ENCODE measurements at places on chromosomes 5 and 9.

- DNase-seq, result no peak
These were observed 42.6 kb downstream of the HMCN2 start for GRCh38 chr9:130308081-130308571.

GRCh38 chr9:119092125-119092524, 277.1 kb downstream of the BRINP1 start:
- DNase-seq, result no peak

DNA sequence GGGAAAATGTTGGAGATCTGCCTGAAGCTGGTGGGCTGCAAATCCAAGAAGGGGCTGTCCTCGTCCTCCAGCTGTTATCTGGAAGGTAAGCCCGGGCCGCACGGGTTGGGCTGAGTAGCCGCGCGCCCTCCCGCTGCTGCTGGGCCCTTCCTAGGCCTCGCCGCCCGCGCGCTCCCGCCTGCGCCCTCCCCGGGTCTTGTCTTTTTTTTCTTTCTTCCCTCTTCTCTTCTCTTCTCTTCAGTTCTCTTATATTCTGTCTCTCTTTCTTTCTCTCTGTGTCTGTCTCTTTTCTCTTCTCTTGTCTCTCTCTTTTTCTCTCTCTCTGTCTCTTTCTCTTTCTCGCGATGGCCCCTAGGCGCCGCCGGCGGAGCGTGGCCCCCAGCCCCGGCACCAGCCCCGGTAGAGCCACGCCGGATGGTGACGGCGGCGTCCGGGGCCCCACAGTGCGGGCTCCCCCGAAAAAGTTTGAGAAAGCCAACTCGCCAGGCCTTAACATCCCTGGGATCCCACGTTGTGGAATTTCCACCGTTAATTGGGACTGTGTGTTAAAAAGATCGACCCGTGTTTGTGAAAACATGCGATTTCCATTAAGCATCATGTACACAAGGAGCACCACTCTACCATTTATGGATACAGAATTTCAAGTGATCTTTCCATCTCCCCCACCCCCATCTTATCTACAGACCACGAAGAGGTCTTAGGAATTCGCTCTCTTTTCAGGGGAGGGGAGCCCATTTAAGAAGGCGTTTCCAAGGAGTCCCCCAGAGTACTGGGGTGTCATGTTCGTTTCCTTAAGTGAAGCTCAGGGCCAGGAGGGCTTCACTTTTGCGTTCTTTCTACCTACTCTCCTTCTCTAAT, 616 bp downstream of the ABL1 start:
- DNase-seq, result no peak

- DNase-seq, result no peak
These were observed 219.9 kb downstream of the MLLT3 start for GRCh38 chr9:20402273-20402875.

GRCh38 chr5:10760096-10760920, 726 bp downstream of the DAP start:
- DNase-seq, result no peak

DNA sequence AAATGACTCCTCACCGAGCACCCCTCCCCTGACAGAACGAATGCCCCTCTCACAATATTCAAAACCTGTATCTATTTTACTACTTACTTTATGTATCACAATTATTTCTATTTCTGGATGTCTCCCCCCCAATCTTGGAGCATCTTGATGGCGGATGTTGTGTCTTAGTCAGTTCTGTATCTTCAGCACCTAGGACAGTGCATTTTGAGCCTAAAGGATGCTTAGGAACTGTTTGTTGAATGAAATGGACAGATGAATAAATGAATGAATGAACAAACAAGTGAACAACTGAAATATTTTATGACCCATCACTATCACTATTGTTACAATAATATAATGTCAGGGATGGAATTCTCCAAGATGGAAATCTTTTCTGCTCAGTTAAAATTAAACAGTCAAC, 295.7 kb downstream of the DNAH5 start:
- no peak for DNase-seq

DNA sequence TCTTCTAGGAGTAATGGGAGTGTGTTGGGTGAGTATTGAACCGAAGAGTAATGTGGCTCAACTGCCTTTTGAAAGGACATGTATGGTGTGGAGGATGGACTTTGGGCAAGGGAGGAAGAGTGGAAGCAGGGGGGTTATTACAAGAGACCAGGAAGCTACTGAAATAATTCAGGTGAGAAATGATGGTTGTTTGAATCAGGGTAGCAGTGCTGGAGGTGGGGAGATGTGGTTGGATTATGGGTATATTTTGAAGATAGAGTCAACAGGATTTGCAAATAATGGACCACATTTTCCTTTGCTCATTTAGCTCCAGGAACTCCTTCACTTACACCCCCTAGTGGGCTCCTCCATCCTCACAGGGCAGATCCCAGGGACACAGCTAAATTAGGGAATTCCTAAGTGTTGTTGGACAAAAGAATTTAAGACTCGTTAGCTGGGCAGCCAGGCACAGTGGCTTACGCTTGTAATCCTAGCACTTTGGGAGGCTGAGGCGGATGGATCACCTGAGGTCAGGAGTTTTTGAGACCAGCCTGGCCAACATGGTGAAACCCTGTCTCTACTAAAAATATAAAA, 1.2 kb upstream of the SLC4A9 start:
- DNase-seq, result no peak

DNA sequence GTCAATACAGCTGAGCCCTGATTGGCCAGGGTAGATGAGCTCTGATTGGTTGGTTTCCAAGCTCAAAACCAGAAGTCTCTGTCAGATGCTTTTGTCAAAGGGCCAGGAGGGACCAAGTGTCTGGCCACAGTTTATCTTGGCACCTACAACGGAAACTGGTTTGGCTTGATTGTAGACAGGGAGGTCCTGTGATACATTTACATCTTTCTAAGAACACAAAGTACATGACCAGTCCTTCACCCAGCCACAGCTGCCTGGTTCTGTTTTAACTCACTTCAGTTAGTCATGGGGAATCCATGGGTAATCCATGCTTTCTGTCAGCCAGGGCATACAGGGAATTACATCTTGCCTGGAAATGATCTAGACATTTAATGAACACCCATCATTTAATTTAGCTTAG, 171.2 kb downstream of the SLC12A2 start:
- DNase-seq, result no peak

- no peak for DNase-seq
These were observed 7.6 kb upstream of the PPP1R26 start for GRCh38 chr9:135471791-135472640.

DNA sequence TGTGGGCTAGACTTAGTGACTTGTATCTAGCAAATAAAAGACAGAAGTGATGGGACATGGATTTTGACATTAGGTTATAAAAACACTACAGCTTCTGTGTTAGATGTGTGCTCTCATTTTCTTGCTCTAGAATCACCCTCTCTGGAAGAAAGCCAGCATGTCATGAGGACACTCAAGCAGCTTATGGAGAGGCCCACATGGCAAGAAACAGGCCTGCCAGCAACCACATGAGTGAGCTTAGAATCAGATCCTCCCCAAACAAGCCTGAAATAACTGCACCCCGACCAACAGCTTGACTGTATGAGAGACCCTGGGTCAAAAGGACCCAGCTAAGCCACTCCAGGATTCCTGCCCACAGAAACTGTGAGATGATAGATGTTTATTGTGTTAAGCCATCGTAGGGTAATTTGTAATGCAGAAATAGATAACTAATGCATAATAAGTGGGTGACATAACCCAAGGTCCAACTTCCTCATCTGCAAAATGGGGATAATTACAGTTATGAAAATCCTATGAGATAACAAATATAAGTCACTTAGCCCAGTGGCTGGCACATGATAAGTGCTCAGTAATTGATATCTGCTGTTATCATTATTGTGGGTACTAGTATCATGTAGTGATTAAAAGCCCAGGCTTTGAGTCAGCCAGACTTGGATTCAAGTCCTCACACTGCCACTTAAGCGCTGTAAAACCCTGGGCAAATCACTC, 86.5 kb downstream of the KLHL3 start:
- DNase-seq, result no peak

GRCh38 chr9:95494022-95494415, 22.8 kb downstream of the PTCH1 start:
- peak; percentile 30 for DNase-seq

DNA sequence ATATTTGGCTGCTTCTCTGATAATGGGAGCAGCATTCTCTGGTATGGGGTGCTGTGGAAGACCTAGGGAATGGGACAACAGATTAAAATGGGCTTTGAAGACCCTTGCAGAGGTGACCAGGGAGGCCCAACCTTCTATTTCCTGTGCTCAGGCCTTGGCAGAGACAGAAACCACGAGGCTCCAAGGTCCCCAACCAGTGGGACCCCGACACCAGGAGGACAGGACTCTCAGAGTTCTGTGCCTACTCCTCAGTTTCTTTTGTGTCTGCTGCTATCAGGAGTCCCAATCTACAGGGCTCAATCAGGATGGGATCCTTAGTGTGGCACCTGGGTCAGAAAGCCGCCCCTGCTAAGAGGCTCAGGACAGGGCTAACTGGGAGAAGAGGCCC, 29.3 kb downstream of the CSF2 start:
- DNase-seq, result no peak

DNA sequence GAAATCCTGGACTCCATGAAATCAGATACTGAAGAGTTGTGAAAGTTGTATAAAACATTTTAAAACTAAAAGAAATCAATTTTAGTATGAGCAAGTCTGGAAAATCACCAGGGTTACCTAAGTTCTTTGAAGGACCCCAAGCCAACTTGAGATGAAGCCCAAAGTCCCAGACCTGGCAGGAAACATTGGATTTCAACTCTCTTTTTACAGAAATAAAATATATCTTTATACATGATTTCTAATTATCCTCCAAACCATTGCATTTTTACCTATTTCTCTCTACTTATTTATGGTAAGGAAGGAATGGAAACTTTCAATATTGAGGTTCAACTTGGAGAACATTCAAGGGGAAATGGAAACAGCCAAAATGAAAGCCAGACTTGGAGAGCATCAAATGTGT, 390.6 kb upstream of the C9orf72 start:
- DNase-seq, result no peak

GRCh38 chr5:68459093-68459809, 243.7 kb downstream of the PIK3R1 start:
- no peak for DNase-seq

DNA sequence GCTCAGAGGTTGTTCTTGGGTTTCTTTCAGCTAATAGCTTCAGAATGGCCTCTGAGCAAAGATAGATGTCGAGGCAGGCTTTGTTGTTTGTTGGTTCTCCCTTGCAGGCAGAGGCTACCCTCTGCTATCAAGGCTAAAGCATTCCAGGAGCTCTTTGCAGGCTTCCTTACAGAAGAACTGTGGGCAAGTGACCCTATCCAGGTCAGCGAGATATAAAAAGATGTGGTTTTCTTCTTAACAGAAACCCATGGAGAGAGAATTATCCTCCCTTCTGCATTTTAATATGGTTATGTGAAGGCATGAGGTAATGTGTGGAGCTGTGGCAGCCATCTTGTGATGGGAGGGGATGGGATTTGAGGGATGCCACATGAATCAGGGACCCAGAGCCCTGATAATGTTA, 67.0 kb downstream of the TLE4 start:
- DNase-seq, result no peak

DNA sequence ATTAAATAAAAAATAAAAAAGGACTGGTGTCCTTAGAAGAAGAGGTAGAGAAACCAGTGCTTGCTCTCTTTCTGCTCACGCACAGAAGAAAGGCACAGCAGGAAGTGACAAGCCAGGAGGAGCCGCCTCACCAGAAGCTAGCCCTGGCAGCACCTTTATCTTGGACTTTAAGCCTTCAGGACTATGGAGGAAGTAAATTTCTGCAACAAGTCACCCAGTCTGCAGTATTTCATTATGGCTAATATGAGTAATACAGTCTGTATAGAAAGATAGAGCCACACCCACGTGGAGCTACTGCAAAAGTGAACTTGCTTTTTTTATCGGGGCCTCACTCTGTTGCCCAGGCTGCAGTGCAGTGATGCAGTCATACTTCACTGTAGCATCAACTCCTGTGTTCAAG, 68.4 kb downstream of the PDZD2 start:
- no peak for DNase-seq

GRCh38 chr5:155342956-155343355, 329.4 kb downstream of the KIF4B start:
- DNase-seq, result no peak

DNA sequence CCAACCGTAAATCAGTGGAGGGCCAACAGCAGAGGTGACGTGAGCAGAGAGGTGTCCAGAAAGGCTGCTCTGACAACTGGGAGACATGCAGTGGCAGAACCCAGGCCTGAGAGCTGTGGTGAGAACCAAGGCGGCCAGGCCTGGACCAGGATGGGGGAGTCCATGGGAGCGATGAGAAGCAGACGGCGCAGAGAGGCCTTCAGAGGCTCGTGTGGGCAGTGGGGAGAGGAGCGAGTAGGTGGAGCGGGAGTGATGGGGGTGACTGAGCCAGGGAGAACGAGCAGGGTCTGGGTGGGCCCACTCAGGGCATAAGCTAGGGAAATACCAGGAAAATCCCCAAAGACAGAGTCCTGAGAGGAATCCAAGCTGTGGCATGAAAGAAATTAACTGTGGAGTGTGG, 7.9 kb upstream of the IL3 start:
- DNase-seq, result no peak

GRCh38 chr5:76547242-76547890, 75.8 kb downstream of the F2RL2 start:
- no peak for DNase-seq

- no peak for DNase-seq
These were observed 233.1 kb upstream of the ANKRD55 start for GRCh38 chr5:56466136-56466816.

- DNase-seq, result no peak
These were observed 59.9 kb upstream of the IL6ST start for GRCh38 chr5:56054666-56055065.

DNA sequence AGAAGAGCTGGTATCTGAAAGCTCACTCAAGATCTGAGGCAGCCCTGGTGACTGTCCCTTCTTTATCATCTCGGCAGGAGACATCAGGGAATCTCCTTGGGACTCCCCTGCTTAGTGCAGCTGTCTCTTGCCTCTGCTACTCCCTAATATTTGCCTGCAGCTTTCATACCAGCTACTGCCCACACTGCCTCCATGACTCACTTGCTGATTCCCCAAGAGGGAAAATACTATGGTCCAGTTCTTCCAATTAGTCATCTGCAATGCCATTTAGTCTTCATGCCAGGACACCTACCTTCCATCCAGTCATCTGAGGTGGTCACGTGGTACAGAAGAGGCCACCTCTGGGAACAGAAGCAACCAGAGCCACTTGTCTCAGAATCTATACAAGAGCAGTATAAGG, 270.8 kb downstream of the NTRK2 start:
- DNase-seq, result no peak

DNA sequence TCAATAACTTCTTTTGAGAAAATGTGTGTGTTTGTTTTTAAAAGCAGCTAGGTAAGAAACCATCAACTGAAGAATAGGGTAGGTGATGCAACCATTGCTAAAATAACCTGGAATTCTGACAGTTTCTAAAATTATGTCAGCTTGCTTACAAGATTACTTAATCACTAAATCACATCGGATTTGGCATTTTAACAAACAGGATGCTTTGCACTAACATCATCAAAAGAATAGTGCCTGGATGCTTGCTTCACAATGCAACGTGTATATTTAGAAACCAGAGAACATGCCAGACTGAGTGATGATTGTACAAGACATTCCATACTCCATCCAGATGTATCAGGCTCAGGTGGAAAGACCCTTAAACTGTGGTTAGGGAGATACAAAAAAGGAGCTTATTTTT, 43.9 kb downstream of the PAM start:
- DNase-seq, result no peak

All from activated T-helper 1 cell treated with anti-CD3 and anti-CD28 coated beads, Interleukin-2, amount 50 U/mL, for 16 hours (primary cell).